Hematopoietic multipotent progenitor cell treated with erythropoietin and hydrocortisone succinate and interleukin-3 and kit ligand, for 6 days (in vitro differentiated cells): ENCODE measurements at places on chromosomes 4 and X.
A peak's percentile ranks its signal among the peaks of the same experiment; 100 is the strongest.

DNA sequence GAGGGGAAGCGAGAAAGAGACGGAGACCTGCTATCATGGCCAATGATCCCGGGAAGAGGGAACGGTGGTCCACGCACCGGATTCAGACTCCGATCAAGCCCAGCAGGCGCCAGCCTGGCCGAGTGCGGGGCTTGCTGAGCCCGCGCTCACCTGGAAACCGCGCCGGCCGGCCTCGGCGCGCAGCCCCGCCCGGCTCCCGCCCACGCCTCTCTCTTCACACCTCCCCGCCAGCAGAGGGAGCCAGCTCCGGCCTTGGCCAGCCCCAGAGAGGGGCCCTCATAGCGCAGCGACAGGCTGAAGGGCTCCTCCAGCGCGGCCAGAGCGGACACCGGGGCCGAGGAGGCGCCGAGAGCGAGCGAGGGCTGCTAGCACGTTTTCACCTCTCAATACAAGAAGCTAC is 36.8 kb upstream of the SPANXN2 start:
- no peak for DNase-seq

DNA sequence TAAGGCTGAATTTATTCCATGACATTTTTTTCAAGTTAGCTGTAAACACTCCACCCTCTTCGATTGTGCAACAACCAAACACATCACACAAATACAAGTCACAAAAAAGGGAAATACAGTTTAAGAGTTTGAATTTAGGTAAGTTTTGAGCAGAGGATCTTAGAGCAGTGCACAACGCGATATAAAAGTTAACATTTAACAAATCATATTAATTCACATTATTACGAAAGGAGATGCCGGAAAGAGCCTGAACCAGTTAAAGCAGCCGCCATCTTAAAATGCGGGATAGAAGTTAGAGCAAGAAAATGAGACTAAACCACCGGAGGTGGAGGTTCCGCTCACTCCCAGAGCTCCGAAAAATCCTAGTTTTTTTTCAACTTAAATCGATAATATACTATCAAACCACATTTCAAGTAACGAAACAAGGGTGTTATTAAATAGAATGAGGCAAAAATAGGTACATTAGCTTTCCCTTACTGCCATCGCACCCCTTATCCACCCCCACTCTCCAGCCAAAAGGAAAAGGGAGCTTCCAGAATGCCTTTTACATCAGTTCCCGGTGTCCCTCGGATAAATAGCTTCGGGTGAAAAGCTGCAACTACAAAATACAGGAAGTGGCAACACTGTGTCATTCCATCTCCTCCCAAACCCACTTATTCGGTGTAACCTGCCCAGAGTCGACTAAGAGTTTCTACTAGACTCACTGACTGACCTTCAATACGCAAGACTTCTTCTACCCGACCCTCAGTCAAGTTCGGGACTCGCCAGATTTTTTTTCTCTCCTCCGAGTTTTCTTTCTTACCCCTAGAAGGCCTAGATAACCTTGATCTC is 1.9 kb downstream of the UBE2D3 start:
- peak; percentile 78 for DNase-seq

- DNase-seq: no peak
Measured at GRCh38 chr4:1166509-1167243, 5.7 kb downstream of the SPON2 start.

DNA sequence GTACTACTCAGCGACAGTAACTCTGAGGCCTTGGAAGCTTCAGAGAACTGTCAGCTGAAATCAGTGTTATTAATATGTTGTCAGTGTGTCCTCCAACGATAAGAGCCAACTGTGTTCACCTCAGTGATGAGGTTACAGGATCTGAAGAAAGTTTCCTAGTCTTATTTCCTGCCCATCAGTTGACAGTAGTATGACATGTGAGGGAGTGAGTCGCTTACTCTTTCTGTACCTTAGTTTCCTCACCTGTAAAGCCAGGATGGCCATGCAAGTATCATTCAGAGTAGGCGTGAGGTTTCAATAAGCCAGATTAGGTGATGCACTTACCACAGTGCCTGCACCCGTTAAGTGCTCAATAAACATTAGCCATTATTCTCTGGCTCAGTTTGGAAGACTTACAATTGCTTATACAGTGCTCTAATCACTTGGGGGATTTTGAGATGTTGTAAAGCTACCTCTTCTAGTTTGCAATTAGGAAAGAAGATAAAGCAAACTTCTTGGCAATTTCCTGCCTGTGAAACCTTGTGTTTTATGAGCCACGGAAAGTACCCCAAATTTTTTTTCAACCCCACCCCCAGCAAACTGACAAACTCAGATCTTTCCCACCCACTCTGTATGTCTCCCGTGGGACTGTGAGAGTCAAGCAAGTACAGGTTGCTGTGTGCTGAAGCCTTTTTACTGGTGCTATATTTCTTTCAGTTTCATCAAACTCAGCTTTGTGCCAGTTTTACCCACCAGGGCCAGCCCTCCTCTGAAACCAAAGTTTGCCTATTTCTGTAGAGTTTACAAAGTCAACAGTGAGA is 62.2 kb downstream of the ANXA3 start:
- peak; percentile 58 for DNase-seq

DNA sequence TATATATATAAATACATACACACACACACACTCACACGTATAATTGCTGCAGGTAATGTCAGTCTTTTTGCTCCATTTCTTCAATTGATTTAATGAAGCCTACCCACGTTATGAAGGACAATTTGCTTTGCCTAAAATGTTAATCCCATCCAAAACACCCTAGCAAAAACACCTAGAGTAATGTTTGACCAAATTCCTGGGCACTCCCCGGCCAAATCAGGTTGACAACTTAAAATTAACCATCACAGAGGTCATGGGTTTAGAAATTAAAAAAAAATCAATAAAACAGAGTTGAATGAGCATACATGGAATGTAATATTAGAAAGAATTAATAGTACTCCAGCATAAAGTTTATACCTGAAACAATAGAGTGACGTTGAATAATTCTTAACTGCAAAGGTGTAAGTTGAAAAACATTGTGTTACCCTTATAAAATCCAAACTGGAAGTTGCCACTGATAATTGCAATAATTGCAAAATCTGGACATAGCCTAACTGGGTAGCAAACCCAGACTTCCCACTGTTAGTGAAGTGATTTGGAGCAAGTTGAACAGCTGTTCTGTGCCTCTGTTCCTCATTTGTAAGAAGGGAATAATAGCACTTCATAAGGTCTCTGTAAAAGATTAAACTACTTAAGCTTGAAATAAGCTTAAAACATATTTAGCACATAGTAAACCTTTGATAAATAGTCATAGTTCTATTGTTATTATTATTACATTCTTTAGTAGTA is 2120.5 kb downstream of the PCDH7 start:
- no peak for DNase-seq

DNA sequence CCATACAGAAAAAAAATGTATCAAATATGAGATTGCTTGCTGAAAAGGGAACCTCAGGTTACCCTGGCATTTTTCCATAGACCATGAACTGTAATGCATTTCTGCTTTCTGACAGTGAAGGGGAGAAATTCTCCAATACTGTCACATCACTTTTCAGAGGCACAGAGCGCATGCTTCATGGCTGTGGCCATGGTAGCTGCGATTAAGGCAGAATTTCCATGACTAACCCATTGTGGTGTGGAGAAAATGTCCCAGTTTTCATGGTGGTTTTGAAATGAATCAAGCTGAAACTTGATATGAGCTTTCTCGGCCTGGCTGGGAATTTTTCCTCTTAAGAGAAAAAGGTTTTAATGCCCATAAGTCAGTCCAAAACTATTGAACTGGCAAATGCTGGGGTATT is 39.5 kb upstream of the MAP3K15 start:
- DNase-seq: peak; percentile 31

GRCh38 chr4:88599298-88599697 is 7.0 kb downstream of the HERC3 start:
- DNase-seq: no peak

- DNase-seq: no peak
Measured at GRCh38 chrX:6917666-6918065, 229.8 kb upstream of the STS start.

GRCh38 chr4:105504744-105505143 is 30.9 kb upstream of the PPA2 start:
- DNase-seq: no peak

- DNase-seq: no peak
Measured at GRCh38 chr4:57055886-57056285, 54.3 kb downstream of the IGFBP7 start.

GRCh38 chr4:77715414-77716290 is 103.5 kb downstream of the CNOT6L start:
- DNase-seq: no peak

- peak; percentile 83 for DNase-seq
Measured at GRCh38 chr4:143337600-143338287, 1.1 kb downstream of the GAB1 start.

DNA sequence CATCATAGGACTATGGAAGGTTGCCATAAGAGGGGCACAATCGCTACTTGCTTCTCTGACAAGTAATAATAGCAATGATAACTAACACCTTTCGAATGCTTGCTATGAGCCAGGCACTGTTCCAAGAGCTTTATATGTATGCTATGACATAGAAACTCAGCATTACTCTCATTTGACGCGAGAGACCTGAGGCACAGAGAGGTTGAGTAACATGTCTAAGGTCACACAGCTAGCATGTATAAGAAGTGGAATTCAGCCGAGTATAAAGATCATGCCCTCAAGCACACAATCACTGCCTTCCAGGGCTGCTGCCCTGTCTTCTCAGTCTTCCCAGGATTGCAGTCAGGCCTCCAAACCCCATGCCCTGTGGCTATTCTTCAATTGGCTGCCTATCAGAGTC is 19.5 kb downstream of the PJA1 start:
- DNase-seq: no peak

DNA sequence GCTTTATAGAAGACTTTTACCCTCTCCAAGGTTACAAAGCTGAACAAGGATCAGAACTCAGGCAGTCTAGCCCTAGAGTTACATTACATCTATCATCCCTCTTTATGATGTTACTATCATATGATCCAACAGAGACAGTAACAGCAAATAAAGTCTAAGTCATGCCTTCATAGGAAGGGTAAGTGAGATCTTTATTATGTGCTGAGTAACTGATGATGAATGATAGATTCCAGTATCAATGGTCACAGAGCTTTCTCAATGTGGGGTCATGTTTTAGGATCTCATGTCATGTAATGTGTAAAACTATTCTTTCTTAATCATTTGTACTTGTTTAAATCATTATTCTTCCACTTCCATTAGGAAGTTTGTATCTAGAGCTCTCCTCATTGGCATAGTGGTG is 22.8 kb downstream of the ELOVL6 start:
- DNase-seq: no peak

DNA sequence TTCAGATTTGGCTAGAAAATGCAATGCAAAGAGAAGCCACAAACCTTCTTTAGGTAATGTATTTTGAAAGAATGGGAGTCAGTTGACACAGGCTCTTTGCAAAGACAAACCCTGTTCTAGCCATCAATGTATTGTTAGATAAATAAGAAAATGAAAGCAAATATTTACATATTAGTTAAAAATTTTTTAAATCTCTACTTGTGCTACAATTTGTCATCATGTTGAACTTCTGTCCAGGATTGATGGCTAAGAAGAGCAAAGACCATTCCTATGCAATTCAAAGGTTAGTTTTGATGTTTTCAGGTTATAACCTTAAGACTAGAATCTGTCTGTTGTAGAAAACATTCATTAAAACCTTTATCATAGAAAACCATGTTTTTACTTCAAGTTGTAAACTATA is 788.8 kb upstream of the FTHL17 start:
- DNase-seq: no peak

DNA sequence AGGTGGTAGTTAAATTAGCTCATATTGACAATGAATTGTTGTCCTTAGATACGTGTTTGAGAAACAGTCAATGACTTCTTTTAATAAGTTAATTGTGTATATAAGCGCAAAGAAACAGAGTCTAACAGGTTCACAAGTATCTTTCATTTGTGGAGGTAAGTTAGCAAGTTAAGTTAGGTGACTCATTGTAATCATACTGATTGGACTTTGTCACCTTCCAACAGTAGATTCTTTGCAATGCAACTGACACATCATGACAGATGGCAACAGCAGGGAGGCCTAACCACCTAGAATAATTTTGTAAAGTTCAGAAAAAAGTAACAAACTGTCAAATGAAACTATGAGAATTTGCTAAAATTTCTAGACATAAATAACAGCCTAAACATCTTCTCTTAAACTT is 207.6 kb upstream of the PITX2 start:
- no peak for DNase-seq

GRCh38 chr4:156945532-156945931 is 26.1 kb downstream of the PDGFC start:
- DNase-seq: no peak

DNA sequence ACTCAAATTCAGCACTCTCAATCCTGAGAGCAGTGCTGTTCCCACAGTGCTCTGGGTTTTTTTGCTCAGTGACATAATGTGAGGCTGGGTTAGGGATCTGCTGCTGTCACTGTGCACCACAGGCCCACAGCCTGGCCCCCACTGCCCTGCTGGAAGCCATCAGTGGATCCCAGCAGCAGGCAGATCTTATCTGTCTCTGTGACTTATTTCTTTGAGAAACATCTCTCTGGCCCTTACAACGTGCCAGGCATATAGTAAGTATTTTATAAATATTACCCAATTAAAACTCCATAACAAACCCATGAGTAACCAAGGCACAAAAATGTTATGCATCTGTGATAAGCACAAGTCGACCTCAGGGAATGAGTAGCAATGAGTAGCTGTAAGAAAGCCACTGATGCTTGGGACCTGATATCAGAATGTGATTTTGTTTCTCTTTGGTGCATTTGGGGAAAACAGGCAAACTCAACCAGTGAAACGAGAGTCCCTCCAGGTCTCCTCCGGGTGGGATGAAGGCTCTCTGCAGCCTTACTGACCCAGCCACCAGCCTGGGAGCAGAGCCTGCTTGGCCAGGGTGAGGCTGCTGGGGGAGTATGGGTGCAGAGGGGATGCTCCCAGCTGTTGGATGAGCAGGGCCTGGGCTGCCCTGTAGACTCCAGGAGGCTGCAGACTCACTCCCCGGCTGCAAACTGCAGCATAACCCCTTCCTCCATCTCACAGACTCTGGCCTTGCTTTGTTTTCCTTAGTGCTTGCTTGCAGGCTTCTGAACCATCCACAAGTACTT is 172.7 kb upstream of the LNX1 start:
- DNase-seq: no peak

GRCh38 chr4:15144249-15144966 is 142.1 kb downstream of the CPEB2 start:
- DNase-seq: no peak

DNA sequence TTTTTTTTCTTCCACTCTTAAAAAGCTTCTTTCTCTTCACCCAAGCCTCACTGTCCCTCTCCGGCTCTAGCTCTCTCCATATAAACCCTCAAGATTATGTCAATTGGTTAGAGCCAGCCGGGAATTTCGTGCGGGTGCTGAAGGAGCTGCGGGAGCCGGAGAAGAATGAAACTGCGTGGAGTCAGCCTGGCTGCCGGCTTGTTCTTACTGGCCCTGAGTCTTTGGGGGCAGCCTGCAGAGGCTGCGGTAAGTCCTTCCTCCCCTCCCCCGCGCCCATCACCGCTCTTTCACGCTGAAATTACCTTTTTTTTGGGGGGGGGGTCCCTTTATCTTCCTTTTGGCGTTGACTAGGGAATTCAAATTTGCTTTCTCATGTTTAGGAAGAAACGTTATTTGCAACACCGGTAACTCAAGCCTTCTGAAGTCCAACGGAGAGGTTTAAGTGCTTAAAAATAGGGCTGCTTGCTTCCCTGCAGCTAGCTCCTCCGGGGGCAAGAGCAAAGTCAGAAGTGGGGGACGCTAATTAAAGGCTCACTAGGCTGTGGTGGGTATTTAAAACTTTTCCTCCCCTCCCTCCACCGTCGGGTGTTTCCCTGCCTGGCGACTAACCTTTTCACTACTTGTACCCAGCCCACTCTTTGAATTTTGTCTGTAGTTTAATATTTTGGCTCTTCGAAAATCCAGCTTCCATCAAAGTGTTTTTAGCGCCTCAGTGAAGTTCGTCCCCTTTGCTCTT is 491 bp downstream of the COL4A5 start:
- DNase-seq: no peak

- peak; percentile 71 for DNase-seq
Measured at GRCh38 chrX:155094468-155095061, 23.3 kb downstream of the BRCC3 start.
